Activated naive CD4-positive, alpha-beta T cell treated with anti-CD3 and anti-CD28 coated beads, Interleukin-2, amount 50 U/mL, for 72 hours (primary cell): ENCODE measurements at places on chromosomes 2 and 18. TPM values are rescaled to one million over a fixed set of nuclear protein-coding genes. Genes with fewer than 3 reads are reported as not detected.

TLX2 gene
- 0.25 TPM for total RNA-seq

CRYGA gene
- total RNA-seq = not detected

ABCB11 gene
- total RNA-seq = not detected

KCNG3 gene
- total RNA-seq = 0.27 TPM
